ENCODE measurements at places on chromosomes 4 and X.

DNA sequence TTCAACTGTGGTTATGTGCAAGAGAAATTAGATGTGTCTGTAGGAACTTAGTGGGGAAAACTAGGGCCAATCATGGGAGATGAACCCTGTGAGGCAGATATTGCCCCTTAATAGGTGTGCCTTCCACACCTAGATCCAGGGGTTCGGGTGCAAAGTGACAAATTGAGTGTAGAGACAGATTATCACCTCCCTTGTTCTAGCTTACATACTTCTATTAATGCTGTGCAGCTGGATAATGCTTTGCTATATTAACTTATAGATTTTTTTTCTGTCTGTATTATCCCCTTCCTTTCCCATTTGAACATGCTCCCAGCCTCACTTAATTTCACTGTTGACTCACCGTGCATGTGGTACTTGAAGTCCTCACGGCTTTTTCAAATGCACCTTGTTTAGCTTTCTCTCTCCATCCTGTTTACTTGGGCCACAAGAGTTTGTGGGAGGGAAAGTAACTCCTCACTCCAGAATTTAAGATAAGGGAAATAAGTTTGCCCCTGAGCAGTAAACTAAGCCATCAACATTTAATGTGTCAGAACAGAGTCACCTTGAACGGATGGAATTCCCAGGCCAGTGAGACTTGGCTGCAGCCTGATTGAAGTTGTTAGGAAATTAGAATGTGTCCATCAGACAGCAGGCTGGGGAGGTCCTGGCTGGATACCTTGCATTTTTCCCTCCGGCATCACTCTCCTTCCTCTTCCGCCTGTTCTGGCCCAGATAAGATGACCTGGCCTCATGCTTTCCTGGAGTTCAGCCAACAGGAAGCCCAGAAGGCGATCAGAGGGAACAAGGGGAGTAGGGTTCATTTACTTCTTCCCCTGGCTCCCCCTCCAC lies 478.4 kb downstream of the BCOR start:
- no peak for DNase-seq

GRCh38 chrX:49247916-49248811 lies 12.9 kb downstream of the CCDC22 start:
- DNase-seq, result no peak

GRCh38 chr4:13436962-13437361 lies 47.2 kb downstream of the RAB28 start:
- no peak for DNase-seq

GRCh38 chr4:171288816-171289432 lies 524.3 kb upstream of the GALNTL6 start:
- DNase-seq, result no peak

DNA sequence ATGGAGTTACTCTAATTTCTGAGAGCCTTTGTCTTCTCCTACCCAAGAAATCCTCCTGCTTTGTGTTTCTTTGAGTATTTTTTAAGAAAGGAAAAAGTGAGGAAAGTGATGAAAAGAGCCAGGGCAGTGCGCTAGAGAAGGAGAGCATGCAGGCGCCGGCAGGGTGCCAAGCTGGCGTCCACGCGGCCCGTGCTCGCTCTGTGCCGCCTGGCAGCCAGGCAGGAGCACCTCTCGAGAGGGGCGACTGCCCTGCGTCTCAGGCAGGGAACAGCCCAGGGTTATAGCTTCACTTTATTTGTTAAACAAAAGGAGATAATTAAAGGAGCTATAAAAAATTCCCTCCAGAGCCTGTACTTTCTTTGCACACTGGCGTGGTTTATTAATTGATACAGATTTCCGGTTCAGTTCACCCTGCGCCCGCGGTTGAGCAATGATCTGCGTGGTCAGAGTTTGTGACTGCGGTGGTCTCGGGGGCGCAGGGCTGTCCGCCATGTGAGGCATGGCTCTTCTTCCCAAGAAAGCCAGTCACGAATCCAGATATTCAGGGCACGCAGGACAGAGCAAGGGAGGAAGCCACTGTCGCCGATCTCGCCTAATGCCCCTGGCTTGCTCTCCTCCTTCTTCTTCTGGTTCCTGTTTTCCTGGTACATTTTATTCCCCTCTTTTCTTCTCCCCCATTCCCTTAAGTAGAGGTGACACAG lies 110.8 kb upstream of the PAQR3 start:
- no peak for DNase-seq

DNA sequence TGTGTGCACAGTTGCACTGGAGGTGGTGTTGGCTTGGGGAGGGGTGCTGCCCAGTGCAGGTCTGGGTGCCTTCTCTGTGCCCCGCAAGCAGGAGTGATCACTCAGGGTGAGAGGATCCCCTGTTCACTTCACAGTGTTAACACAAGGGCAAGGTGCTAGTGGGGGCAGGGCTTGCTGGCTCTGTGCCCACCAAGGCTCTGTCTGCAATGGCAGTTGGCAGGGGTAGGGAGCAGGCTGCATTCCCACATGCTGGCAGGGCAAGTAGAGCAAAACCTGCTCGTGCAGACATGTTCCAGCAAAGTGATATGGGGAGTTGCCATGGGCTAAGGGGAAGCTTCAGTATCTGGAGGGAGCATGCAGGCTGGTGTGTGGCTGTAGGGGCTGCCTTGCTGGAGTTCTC lies 428.0 kb downstream of the ZNF674 start:
- DNase-seq, result no peak

- no peak for DNase-seq
These were observed 174.4 kb downstream of the FHIP1A start for GRCh38 chr4:151583157-151583914.

DNA sequence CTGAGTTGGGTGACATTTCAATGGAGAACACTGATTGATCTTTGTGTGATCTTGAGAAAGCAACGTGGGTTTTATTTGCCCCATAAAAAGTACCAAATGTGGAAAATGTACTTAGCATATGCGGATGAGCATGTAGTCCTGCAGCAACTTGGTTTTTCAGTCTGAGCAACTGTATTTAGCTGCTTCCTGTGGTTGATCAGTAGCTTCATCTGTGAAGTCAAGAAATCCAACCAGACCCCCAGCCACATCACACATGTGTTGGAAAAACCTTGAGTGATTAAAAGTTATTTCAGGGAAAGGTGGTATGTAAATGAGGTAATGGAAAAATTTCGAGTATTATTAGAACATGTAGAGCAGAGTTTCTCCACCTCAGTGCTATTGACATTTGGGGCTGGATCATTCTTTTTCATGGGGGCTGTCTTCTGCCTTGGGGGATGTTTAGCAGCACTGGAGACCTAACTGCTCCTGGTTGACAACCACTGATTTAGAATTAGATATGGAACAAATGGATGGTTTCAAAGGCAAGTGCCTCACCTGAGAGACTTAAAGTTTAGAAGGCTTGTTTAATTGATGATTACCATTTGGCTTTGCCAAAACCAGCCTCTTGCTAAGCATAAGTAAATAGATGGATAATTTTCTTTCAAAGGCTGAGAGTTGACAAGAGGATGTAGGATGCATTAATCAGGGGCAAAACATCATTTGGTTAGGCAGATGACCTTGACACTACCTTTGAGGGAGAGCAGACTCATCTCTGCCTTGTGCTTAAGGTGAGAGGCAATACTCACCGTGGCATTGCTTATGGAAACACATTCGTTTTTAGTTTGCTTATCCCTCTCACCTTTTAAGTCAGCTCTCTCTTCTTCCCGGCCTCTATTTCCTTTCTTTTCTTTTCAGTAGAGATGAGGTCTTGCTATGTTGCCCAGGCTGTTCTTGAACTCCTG lies 193.0 kb upstream of the RPS6KA3 start:
- no peak for DNase-seq

GRCh38 chr4:76502886-76503285 lies 67.9 kb downstream of the SHROOM3 start:
- no peak for DNase-seq

DNA sequence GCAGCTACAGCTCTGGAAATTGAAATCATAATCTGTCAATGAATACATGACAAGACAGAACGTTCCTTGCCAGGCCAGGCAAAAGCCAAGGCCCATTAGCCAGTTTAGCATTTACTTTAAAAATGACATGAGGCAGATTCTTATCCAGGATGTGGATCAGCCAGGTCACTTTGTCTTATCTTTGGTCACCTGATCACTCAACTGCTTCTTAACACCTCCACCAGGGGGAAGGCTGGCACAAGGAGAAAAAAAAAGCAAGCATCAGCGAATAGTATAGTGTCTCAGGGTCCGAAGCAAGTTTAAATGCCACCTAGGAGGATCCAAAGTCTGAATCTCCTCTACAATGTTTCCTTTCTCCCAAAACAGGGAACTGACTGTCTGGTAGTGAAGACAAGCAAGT lies 18.8 kb downstream of the ATP1B4 start:
- no peak for DNase-seq

GRCh38 chr4:81518762-81519426 lies 47.2 kb upstream of the RASGEF1B start:
- DNase-seq, result no peak

DNA sequence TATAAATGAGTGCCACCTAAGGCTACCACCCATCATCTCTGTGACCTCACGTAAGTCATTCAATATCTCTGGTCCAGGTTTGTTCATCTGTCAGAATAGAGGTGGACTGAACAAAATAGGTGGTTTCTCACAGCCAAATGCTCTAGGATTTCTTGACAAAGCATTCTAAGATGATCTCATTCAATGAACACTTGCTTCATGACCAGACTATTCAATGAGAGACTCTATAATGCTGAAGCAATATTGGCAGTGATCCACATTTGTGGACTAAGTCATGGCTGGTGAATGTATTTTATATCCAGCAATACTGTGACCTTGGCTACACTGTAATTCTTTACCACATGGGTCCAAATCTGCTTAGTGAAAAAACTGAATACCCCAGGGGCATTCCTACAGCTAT lies 37.9 kb downstream of the LDB2 start:
- no peak for DNase-seq

- DNase-seq, result no peak
These were observed 68.3 kb downstream of the LARP7 start for GRCh38 chr4:112704991-112705845.

DNA sequence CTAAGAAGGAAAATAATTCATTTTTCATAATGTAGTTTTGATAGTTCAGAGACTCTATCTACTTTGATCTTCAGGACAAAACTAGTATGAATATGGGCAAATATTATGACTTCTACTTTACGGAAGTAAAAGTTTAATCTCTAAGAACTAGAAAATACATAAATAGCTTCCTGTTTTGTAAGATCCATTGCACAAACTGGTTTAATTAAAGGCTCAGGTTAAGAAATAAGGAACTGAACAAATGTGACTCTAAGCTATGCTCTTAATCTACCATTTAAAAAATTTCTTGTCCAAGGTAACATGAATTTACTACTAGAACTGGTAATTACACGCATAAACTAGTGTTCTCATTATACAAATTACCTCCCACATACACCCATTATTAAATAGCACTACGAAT lies 360.6 kb downstream of the INPP4B start:
- DNase-seq, result no peak

GRCh38 chr4:185717377-185717741 lies 94.6 kb downstream of the SORBS2 start:
- DNase-seq, result no peak

GRCh38 chr4:118760493-118760892 lies 75.3 kb downstream of the METTL14 start:
- no peak for DNase-seq

DNA sequence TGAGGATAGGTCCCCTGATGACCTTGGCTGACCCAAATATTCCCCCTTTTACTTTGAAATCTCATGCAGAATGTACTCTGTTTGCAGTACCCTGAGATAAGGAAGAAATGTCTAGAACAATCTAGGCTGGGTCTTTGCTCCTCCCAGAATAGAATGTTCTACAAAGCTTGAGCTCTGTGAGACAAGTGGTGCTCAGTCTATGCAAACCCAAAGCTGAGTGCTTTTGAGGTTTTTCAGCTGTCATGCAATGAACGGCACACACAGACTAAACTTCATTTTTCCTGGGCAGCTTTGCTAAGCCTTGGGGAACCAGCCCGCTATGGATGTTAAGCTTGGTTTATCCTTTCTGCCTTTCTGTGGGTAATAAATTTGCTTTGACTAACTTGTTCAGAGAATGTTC lies 513.6 kb downstream of the FAT4 start:
- DNase-seq, result no peak

DNA sequence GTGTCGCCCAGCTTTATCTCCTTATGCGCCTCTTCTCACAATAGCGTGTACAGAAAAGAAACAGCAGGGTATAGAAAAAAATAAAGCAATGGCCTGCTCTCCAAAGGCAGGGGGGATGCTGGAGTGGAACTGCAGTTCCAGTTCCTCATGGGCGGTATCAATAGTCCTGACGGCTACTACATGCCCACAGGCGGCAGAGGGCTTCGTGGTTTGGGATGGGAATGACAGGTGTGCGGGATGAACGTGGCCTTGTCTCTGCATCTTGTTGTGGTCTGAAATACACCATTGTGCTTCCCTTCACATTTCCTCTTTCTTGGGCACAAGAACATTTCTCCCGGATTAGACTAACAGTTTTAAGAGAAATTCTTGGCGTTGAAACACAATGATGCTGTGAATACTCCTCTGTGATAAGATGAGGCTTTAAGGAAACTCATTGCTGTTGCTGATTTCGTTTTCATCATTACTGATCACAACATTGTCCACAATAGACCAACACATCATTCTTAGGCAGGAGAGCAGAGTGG lies 124.1 kb upstream of the IGFBP7 start:
- no peak for DNase-seq

DNA sequence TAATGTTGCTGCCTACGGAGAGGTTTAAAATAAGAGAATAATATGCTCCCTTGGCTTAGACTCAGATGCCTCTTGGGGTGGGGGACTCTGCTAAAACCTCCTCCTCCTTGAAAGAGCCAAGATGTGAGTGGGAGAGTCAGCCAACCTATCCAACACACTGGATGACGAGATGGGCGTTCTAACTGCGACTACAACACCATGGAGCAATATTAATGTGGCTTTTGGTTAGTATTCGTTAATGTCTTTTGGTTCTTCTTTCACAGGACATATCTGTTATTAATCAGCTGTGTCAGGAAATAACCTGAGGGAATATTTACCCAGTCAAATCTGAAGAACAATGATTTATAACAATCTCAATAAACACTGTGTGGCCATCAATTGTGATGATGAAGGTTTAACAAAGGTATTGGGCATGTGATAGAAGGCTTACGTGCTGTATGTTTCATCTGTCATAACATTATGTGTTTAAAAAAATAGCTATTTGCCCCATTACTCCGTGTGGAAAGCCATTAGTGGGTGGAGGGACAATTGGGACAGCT lies 143.5 kb upstream of the FTHL17 start:
- DNase-seq, result no peak

DNA sequence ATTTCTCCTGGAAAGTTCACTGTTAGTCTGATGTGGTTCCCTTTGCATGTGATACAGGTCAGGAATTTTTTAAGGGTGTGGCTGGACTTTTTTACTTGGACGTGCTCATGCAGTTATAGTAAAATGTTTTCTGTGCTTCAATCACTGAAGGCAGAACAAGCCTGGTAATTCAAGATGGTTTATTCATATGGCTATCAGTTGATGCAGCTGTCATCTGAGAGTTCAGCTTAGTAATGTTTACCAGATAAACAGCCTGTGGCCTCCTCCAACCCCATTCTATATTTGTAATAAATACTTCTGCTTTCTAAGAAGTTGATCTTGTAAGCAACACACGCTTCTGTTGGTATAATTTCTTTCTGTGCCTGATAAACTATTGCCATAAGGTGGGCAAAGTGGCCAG lies 2105.9 kb downstream of the ARAP2 start:
- no peak for DNase-seq

GRCh38 chr4:39814403-39815185 lies 116.7 kb downstream of the UBE2K start:
- no peak for DNase-seq

- DNase-seq, result no peak
These were observed 628.3 kb upstream of the EPHA5 start for GRCh38 chr4:66298569-66298968.

GRCh38 chrX:74018253-74018652 lies 285.7 kb upstream of the ZCCHC13 start:
- no peak for DNase-seq
